ENCODE measurements at places on chromosomes 3 and 15.
A peak's percentile ranks its signal among the peaks of the same experiment; 100 is the strongest.

DNA sequence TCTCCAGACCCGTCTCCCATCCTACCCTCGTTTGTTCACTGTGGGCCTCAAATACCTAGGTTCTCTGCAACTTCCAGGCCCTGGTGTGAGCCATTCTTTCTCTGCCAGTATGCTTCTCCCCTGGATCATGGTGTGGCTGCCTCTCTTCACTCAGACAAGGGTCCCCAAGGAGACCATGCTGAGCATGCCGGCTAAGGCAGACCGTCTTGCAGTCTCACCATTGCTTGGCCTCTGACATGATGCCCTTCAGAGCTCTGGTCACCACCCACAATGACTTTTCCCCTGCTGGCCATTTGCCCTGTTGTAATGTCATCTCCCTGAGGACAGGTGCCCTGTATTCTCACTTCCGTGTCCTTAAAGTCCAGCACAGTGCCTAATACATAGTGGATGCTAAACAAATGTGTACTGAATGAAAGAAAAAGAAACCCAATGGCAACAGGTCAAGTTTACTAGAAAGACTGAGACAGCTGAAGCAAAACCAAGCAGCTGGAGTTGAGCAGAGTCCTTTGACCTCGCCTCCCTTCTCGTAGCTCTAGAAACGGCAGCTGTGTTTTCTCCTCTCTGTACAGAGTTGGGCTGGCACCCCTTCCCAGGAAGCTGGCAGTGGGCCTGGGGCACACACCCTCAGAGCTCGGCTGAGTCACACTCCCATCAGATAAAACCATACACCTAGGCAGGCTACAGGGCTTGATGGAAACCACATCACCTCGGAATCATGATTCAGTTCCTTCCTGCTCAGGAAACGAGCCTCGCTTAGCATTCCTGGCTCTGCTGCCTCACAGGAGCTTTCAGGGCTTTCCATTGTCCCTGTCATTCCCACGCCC is 8.6 kb downstream of the TLR9 start:
- DNase-seq, result peak; percentile 30

GRCh38 chr15:57567891-57568290 is 23.8 kb upstream of the MYZAP start:
- no peak for DNase-seq

GRCh38 chr15:78406016-78406585 is 31.9 kb upstream of the IREB2 start:
- no peak for DNase-seq

DNA sequence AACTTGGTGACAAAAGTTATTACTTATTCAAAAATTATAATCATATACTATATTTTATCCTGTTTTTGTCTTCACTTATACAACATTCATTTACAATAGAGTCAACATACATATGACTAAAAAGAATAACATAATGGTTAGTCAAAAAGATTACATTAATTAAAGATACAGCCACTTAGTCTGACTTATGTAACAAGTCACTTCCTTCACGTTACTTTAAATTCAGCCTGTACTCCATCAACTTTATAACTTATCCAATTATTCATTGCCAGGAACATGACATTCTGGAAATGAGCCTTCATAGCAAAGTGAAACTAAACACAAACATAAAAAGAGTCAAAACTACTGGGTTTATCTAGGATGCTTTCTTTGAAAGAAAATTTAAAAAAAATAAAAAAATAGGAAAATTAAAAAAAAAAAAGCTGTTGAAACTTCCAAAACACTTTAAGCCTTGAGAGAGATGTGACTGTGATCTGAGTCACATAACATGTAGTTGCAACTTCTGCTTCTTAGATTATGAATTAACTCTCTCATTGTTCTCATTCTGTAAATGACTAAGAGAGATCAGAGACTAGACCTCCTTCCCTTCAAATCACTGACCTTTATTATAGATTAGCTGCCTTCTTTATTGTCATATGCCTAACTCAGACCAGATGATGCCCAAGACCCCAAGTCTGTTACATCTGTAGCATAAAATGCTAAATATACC is 107.8 kb downstream of the MYRIP start:
- no peak for DNase-seq

DNA sequence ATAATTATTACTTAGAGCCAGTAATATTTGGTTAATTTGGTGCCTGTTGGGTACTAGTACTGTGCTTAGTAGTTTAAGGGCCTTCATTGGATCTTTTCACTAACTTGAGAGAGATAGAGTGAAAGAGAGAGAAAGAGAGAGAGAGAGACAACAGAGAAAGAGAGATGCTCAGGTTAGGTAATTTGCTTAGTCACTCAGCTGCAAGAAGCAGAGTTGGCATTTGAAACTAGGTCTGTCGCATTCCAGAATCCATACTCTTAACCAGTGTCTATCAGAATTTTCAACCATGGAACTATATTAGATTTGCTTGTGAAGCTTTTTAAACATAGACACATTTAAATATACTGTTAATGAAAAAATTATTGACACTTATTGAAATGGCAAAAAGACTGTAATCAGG is 31.1 kb upstream of the NUDT16 start:
- DNase-seq, result no peak

- DNase-seq, result no peak
These were observed 8.8 kb downstream of the GNL3 start for GRCh38 chr3:52694528-52695189.

DNA sequence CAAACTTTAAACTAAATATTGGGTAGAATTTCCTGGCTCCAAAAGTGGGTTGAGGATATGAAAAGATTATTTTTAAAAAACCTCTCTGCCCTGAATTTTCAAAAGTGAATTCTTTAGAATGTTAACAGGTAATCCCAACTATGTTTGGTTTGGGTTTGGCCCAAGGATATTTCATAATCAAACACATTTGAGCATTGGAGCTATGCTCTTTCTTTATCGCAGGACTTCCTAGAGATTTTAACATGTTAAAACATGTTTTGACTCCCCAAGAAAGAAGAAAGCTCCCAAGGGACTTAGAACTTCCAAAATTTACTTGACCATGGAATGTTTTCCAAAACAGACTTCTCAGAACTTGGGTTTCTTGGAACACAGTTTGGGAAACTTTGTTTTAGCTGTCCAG is 75.6 kb upstream of the SYNPR start:
- DNase-seq, result no peak

DNA sequence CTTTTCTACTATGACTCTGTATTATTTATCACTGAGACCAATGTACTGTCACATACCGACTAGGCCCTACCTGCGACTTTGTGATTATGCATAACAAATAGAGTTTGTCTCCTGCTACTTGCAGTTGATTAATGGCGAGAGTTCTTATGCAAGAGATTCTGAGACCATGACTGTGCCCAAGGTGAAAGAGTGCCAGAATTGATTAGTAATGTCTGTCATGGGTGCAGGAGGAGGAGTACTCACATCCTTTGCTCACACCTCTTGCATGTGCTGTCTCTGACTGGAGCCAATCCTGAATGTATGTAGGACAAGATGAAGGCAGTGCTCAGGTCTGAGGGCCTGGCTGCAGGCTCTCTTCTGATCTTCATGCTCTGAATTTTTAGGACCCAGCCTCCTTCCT is 260.7 kb downstream of the THSD4 start:
- no peak for DNase-seq

DNA sequence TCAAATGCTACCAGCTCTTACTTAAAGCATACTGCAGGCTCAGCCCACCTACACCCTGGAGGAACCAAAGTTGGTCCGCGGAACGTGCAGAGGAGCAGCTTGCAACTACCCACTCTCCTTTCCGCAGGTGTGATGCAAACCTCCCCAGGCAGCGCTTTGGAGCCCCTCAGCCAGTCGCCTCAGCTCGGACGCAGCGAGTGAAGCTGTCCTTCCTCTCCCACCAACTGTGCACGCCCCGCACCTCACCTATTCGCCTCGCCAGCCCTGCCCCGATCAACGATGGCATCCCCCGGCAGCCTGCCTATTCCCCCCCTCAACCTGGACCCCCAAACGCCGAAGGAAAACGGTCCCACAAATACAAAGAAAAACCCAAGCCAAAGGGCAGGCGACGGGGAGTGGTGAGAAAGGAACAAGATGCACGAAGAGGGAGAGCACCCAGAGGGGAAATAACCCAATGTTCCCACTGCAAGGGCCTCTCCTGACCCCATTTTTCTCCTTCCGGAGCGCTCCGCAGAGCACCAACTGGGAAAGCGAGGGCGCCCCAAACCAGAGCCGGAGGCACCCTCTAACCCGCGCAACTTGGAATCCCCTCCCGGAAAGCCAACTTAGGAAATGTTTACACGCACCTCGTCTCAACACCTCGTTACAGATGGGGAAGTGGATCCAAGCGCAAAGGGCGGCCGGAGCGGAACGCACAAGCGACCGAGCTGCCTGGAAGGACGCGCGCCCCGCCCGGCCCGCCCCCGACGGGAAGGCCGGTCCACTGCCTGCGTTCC is 665 bp downstream of the GLB1 start:
- DNase-seq, result no peak
